Thymus (tissue), 14 donors: ENCODE measurements at places on chromosomes 2 and 18.

DNA sequence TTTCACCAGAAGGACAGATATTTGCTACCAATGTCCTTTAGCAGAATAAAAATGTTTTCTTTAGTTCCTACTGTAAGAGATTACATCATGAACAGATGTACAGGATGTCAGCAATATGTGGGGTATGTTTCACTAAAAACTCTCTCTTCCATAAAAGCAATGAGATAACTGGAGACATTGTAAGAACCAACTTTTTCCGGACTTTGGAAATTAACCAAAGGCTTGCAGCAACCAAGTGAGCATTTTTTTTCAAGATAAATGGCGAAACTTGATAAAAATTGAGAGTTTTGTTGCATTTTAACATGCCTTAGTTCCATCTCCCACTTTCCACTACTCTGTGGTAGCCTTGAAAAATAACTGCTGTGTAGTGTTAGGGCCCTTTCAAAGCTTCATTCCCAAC, 429.8 kb upstream of the CDH2 start:
- no peaks in the 10 kb centered on the region for H3K36me3 ChIP-seq
- H3K4me3 ChIP-seq, result no peak overlapping the region
- H3K27me3 ChIP-seq, result no peaks in the 10 kb centered on the region
- H3K4me1 ChIP-seq, result no peaks in the 10 kb centered on the region
- no peak overlapping the region for H3K27ac ChIP-seq

DNA sequence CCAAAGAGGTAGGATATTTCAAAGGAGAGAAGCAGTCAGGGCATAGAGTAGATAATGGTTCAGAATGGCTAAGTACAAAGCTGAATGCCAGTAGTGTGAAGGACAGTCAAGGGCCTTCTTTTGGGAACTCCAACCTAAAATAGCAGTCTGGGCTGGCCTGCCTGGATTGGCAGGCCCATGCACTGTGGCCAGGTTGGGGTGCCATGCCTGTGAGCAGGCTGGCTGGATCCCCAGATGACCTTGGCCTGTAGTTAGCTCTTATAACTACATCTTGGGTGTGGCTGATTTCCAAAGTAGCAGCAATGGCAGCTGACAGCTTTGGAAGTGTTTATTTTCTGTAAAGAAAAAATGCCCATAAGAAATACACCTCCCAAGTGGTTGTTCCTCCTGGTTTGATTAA, 51.5 kb upstream of the ITGB6 start:
- H3K4me1 ChIP-seq, result no peaks in the 10 kb centered on the region
- no peak overlapping the region for H3K4me3 ChIP-seq
- no peak for DNase-seq
- no peak overlapping the region for H3K27ac ChIP-seq
- H3K36me3 ChIP-seq, result no peaks in the 10 kb centered on the region
- no peaks in the 10 kb centered on the region for H3K27me3 ChIP-seq

DNA sequence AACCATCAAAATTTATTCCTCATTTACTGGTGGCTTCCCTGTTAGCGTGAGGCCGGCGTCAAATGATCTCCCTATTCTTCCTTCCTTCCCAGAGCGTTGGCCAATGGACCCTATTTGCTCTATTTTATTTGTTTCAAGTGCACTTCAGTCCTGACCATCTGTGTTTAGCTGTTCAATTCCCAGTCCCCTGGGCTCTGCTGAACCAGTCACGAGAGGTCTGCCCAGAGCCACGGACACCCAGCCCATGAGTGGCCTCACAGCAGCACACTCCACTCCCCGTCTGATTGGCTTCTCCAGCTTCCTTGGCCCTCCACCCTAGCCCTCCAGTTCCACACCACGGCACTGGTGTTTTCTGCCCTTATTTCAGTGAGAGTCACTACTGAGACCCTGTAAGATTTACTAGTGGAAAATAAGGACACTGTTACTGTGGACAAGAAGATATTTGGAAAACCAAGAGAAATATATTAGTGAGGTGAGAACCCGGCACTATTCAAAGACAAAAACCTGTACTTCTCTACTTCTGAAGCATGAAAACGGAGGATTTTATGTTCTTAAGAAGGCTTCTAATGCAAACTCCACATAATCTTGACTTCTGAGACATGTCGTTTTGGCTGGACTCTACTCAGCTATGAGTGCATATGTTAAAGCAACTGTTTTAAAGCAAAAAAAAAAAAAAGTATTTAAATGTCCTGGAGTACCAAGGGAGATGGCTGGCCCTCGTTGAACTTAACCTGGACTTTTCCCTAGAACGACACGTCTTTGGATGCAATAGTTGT, 86.6 kb downstream of the COL6A3 start:
- no peaks in the 10 kb centered on the region for H3K4me1 ChIP-seq
- peaks cover 2% of the 10 kb centered on the region for H3K27me3 ChIP-seq
- DNase-seq, result no peak
- H3K4me3 ChIP-seq, result no peak overlapping the region

GRCh38 chr2:216664593-216665034, 30.7 kb downstream of the IGFBP5 start:
- H3K4me3 ChIP-seq, result no peak overlapping the region
- DNase-seq, result no peak
- H3K27me3 ChIP-seq, result no peaks in the 10 kb centered on the region
- H3K27ac ChIP-seq, result peak overlapping the region; percentile 1
- peaks cover 5% of the 10 kb centered on the region for H3K36me3 ChIP-seq

DNA sequence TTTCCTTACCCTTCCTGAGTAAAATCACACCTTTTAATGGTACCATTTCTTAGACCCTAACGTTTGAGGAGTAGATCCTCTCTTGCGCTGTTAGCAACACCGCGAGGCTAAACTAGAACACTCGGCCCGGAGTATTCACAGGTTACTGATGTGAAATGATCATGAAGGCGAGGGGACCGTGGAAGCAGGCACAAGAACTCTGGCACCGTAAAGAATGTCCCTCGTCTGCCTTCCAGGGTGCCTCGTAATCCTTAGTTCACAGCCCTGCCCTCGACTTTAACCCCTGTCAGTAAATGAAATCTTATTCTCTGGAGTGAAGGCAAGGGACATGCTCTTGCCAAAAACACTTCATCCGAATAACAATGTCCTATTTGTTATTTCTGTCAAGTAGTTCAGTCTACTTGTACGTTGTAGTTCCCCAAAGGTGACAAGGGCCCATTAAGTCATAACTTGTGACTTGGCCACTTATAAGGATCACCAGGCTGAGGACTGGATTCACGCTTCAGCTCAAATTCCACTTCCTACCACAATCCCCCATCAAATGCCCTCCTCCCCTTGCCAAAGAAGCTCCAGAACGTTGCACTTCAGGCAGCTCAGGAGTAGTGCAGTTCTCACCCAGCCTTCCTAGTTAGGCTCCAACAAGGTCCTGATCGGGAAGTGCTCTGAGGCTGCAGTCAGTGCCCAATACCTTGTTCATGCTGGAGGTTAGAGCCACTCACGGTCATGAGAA, 43.3 kb upstream of the ITM2C start:
- H3K4me3 ChIP-seq, result no peak overlapping the region
- H3K27me3 ChIP-seq, result peaks cover 3% of the 10 kb centered on the region
- DNase-seq, result no peak
- H3K36me3 ChIP-seq, result peaks cover 23% of the 10 kb centered on the region
- H3K4me1 ChIP-seq, result no peaks in the 10 kb centered on the region
- no peak overlapping the region for H3K27ac ChIP-seq

DNA sequence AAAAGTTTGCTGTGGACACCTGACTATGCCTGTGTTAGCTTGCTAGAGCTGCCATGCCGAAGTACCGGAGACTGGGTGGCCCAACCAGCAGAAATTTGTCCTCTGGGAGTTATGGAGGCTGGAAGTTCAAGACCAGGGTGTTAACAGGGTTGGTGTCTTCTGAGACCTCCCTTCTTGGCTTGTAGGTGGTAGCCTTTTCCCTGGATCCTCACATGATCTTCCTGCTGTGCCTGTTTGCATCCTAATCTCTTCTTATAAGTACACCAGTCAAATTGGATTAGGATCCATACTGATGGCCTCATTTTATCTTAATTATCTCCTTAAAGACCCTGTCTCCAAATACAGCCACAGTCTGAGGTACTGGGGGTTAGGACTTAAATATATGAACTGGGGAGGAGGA, 845 bp downstream of the TMEM177 start:
- H3K27me3 ChIP-seq, result no peaks in the 10 kb centered on the region
- peak overlapping the region; percentile 94 for H3K4me3 ChIP-seq
- H3K36me3 ChIP-seq, result no peaks in the 10 kb centered on the region
- H3K4me1 ChIP-seq, result peaks cover 9% of the 10 kb centered on the region

DNA sequence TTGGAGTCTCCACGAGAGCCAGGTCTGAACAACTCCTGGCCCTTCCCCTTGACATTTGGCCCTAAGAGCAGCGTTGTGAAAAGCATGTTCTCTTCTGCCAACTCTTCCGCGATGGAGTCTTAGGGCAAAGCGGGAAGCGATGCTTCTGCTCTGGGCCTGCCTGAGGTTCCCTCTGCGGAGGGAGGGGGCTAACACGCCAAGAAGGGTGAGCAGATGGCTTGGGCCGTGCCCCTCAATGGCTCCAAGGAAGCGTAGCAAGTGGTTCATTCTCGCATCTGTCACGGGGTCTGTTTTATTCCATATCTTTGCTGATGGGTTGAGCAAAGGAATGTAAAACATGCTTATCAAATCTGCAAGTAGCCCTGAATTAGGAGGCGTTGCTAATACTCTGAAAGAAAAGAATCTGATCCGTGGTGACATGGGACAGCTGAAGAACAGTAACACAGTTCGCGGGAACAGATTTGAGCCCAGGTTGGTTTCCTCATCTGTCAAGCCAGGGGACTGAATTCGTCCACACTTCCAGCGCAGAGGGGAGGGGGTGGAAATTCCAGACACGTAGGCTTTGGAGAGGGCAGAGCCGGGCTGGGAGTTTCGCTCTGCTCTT, 38.0 kb downstream of the DNMT3A start:
- H3K36me3 ChIP-seq, result peaks cover 39% of the 10 kb centered on the region
- H3K4me1 ChIP-seq, result peaks cover 41% of the 10 kb centered on the region
- no peaks in the 10 kb centered on the region for H3K27me3 ChIP-seq
- no peak for DNase-seq

- no peaks in the 10 kb centered on the region for H3K36me3 ChIP-seq
- DNase-seq, result no peak
- no peaks in the 10 kb centered on the region for H3K4me1 ChIP-seq
- H3K4me3 ChIP-seq, result no peak overlapping the region
- no peaks in the 10 kb centered on the region for H3K27me3 ChIP-seq
- no peak overlapping the region for H3K27ac ChIP-seq
These were observed 388.0 kb upstream of the SYT4 start for GRCh38 chr18:43665105-43665788.

GRCh38 chr18:54995421-54996143, 36.3 kb upstream of the CCDC68 start:
- H3K27me3 ChIP-seq, result no peaks in the 10 kb centered on the region
- DNase-seq, result no peak
- H3K27ac ChIP-seq, result no peak overlapping the region
- H3K4me3 ChIP-seq, result no peak overlapping the region
- no peaks in the 10 kb centered on the region for H3K36me3 ChIP-seq
- H3K4me1 ChIP-seq, result no peaks in the 10 kb centered on the region

- no peak for DNase-seq
- H3K4me3 ChIP-seq, result no peak overlapping the region
- no peaks in the 10 kb centered on the region for H3K36me3 ChIP-seq
- peaks cover 21% of the 10 kb centered on the region for H3K4me1 ChIP-seq
- H3K27ac ChIP-seq, result peak overlapping the region; percentile 3
- H3K27me3 ChIP-seq, result peaks cover 22% of the 10 kb centered on the region
These were observed 67.2 kb downstream of the MBP start for GRCh38 chr18:77065221-77065981.

DNA sequence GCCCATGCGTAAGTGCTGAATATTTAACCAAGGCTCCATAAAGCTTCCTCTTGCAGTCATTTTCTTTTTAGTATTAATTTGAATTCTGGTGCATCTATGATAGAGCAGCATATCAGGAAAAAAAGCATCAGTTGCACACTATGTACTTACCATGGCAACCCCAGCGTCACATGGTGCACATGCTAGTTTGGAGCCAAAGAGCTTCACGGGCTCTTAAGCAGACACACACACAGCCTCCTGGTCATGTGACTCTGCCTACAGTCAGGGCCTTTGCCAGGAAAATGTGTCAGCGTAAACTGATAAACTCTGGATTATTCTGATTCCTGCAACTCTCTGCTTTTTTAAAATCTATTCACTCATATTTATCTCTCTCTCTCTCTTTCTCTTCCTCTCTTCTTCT, 30.2 kb downstream of the NYAP2 start:
- DNase-seq, result no peak
- H3K27me3 ChIP-seq, result no peaks in the 10 kb centered on the region
- H3K4me3 ChIP-seq, result no peak overlapping the region
- H3K27ac ChIP-seq, result no peak overlapping the region
- H3K4me1 ChIP-seq, result no peaks in the 10 kb centered on the region

GRCh38 chr2:191881982-191882816, 35.3 kb upstream of the CAVIN2 start:
- no peaks in the 10 kb centered on the region for H3K27me3 ChIP-seq
- H3K27ac ChIP-seq, result no peak overlapping the region

- H3K4me1 ChIP-seq, result no peaks in the 10 kb centered on the region
- H3K27ac ChIP-seq, result no peak overlapping the region
- no peaks in the 10 kb centered on the region for H3K36me3 ChIP-seq
- no peak for DNase-seq
- H3K4me3 ChIP-seq, result no peak overlapping the region
- no peaks in the 10 kb centered on the region for H3K27me3 ChIP-seq
These were observed 19.3 kb downstream of the GAD1 start for GRCh38 chr2:170836027-170836426.

- no peak overlapping the region for H3K27ac ChIP-seq
- peak; percentile 23 for DNase-seq
- H3K27me3 ChIP-seq, result peaks cover 58% of the 10 kb centered on the region
- H3K4me1 ChIP-seq, result peaks cover 21% of the 10 kb centered on the region
These were observed 705 bp downstream of the EFR3B start for GRCh38 chr2:25042321-25043240.

DNA sequence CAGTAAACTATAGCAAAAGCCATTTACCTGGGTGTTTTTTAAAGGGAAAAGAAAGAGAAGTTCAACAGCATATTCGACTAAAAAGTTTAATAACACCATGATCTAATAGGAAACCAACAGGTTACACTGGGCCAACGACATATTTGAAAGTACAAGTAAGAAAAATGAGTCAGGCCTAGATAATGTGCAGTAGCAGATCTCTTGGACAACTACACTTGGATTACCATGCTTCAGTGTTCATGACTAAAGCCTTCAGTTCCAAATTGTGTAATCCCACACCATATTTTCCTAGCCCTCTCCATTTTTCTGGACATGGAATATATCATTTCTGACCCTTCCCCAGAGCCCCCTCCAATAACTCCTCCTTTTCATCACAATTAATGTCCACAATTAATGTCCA, 39.1 kb upstream of the FIGN start:
- H3K36me3 ChIP-seq, result no peaks in the 10 kb centered on the region
- H3K27ac ChIP-seq, result no peak overlapping the region

GRCh38 chr2:64543008-64543697, 19.0 kb downstream of the AFTPH start:
- H3K4me1 ChIP-seq, result no peaks in the 10 kb centered on the region
- H3K27ac ChIP-seq, result no peak overlapping the region
- H3K36me3 ChIP-seq, result no peaks in the 10 kb centered on the region
- H3K27me3 ChIP-seq, result no peaks in the 10 kb centered on the region
- no peak overlapping the region for H3K4me3 ChIP-seq

- H3K27ac ChIP-seq, result no peak overlapping the region
- no peaks in the 10 kb centered on the region for H3K27me3 ChIP-seq
- no peak overlapping the region for H3K4me3 ChIP-seq
- H3K4me1 ChIP-seq, result no peaks in the 10 kb centered on the region
- DNase-seq, result no peak
These were observed 48.5 kb downstream of the BOD1L2 start for GRCh38 chr18:57195341-57195740.

GRCh38 chr2:160055726-160056108, 6.7 kb downstream of the PLA2R1 start:
- H3K4me1 ChIP-seq, result no peaks in the 10 kb centered on the region
- H3K27ac ChIP-seq, result no peak overlapping the region
- H3K4me3 ChIP-seq, result no peak overlapping the region
- H3K27me3 ChIP-seq, result no peaks in the 10 kb centered on the region
- no peaks in the 10 kb centered on the region for H3K36me3 ChIP-seq
- no peak for DNase-seq
